Activated CD8-positive, alpha-beta T cell treated with anti-CD3 and anti-CD28 coated beads, Interleukin-2, amount 10 ng/mL, durations not matched to agents 7 days and 5 days (primary cell): ENCODE measurements at places on chromosomes 5 and 9.

DNA sequence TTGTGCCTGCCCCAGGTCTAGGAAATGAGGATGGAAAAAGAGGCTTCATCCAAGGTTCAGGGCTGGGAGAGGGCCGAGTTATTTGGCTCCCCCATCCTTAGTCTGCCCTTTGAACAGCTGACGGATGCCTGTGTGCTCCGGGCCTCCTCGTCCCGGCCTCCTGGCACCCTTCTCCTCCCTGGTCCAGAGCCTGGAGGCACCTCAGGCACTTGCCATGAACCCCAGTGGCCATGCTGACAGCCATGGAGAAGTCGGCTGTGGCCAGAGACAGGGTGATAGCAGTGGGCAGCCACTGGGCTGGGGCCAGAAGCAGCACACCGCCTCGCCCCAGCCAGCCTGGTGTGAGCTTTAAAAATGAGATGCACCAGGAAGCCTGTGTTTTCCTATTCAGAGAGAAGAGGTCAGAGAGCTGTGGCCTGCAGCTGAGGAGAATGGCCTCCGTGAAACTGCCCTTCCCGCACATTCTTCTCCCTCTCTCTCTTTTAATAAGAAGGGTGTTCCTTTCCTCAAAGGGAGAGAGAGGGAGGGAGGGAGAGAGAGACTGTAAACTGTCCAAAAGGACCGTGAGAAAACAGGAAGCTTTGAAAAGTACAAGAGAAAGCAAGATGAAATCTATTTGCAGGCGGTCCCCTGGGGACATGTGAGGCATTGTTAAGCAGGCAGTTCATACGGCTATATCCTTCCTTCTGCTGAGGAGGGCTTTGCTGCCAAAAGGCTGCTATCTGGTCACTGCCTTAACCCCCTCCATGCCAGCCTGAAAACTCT is 55.3 kb downstream of the ZNF366 start:
- no peak for DNase-seq

GRCh38 chr5:130333089-130333488 is 428.8 kb downstream of the CHSY3 start:
- no peak for DNase-seq

- DNase-seq = no peak
Observed at GRCh38 chr9:117407436-117408022, 7.3 kb downstream of the ASTN2 start.

- DNase-seq = no peak
Observed at GRCh38 chr5:96236051-96236450, 197.0 kb downstream of the PCSK1 start.

GRCh38 chr9:134355561-134356279 is 29.5 kb downstream of the RXRA start:
- DNase-seq = no peak

DNA sequence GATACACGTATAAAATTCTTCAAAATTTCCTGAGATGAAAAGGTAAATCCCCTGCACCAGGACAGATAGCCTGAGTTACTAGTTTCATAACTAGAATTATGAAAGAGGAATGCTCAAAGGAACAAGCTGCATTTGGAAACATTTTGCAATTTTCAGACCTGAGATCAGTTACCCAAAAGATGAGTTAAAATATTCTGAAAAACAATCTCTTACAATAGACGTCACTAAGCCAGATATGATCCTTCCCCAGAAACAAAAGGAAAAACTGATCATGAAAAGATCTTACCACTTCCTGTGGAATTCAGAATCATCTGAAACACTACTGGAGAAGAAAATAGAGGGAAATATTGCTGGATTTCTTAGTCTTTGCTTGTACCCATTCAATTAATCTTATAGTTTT is 204.7 kb downstream of the ARRDC3 start:
- no peak for DNase-seq

DNA sequence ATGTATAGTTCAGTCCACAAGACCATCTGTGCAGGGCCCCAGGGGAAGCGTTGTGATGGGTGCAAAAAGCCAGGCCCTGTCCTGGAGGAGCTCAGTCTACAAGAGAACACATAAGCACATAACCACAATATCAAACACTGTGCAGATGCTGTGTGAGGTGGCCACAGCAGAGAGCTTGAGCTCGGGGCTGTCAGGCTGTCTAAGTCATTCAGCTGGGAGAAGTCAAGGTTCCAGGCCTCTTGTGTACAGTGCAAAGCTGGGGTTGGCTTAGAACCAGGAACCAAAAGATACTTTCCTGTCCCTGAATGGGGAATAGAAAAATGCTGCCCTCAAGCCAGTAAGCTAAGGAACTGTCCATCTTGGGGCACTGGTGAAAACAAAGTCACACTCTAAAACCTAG is 75.0 kb downstream of the PRDM6 start:
- no peak for DNase-seq

DNA sequence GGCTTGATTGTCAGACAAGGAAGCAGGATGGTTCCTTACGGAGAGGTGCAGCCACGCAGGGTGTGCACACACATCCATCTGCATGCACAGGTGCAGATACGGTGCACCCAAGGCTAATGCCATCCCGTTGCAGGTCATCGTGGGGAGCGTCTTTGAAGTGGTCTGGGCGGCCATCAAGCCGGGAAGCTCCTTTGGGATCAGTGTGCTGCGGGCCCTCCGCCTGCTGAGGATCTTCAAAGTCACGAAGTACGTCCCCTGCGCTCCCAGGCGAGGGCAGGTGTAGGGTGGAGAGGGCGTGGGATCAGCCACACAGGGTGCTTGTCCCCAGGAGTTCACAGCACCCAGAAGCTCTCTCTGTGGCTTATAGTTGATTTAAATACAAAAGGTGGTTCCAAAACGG is 106.4 kb downstream of the CACNA1B start:
- no peak for DNase-seq

GRCh38 chr5:10319202-10319851 is 11.6 kb upstream of the CMBL start:
- no peak for DNase-seq

- DNase-seq = no peak
Observed at GRCh38 chr9:68562461-68562860, 21.8 kb upstream of the TMEM252 start.

DNA sequence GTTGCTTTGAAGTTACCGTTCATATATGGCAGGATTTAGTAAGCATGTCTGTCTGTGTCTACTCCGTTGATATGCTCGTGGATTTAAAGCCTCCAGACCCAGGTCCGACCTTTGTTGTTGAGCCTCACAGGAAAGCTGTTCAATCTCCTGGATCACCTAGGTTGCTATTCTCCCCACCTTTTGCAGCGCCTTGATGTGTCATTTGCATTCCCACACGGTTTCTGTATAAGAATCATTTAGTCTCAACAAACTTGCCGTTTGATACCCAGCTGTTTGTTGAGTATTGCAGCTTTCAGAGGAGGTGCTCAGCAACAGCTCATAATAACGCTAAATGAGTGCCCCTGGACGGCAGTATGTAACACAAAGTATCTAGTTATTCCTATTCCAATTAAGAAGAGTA is 1.2 kb upstream of the ADGRV1 start:
- DNase-seq = no peak

DNA sequence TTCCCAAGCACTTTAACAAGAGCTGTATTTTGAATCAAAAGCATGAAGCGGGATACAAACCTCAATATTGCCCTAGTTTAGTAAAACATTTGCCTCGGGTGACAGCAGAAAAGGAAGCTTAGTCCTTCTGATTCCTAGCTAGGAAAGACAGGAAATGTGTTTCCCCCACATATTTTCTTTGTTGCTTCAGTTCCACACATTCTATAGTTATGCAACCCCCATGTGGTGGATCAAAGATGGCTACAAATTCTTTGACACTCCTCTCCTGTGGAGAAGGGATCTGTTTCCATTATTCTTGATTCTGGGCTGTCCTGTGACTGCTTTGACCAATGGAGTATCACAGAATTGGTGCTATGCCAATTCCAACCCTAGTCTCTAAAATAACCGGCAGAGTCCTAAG is 89.1 kb upstream of the SLC30A5 start:
- DNase-seq = no peak

- DNase-seq = no peak
Observed at GRCh38 chr5:87266914-87267573, 639 bp upstream of the RASA1 start.

- DNase-seq = no peak
Observed at GRCh38 chr9:105308461-105309341, 64.2 kb downstream of the SLC44A1 start.

- no peak for DNase-seq
Observed at GRCh38 chr5:96432216-96433065, 607 bp downstream of the PCSK1 start.

DNA sequence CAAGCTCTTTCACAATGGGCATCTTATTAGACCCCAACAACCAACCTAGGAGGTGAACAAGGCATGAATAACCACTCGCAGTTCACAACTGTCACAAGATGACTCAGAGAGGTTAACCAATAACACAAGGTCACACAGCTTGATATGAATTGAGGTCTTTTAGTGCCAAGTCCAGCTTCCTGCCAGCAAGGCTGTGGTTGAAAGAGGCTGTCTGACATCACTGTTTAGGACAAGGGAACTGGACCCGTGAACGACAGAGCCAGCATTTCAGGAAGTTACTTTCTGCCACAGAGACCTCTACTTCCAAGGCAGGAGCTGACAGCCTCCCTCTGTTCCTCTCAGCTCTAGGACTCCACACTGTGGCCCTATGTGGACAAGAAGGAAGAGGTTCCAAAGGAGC is 53.4 kb upstream of the ALDH1B1 start:
- DNase-seq = no peak

GRCh38 chr5:109410389-109411148 is 795 bp upstream of the PJA2 start:
- peak; percentile 61 for DNase-seq

GRCh38 chr9:137772281-137772873 is 105.2 kb upstream of the CACNA1B start:
- no peak for DNase-seq

- DNase-seq = no peak
Observed at GRCh38 chr5:150393096-150393645, 19.5 kb downstream of the CD74 start.

GRCh38 chr5:16842896-16843295 is 93.2 kb downstream of the MYO10 start:
- no peak for DNase-seq

DNA sequence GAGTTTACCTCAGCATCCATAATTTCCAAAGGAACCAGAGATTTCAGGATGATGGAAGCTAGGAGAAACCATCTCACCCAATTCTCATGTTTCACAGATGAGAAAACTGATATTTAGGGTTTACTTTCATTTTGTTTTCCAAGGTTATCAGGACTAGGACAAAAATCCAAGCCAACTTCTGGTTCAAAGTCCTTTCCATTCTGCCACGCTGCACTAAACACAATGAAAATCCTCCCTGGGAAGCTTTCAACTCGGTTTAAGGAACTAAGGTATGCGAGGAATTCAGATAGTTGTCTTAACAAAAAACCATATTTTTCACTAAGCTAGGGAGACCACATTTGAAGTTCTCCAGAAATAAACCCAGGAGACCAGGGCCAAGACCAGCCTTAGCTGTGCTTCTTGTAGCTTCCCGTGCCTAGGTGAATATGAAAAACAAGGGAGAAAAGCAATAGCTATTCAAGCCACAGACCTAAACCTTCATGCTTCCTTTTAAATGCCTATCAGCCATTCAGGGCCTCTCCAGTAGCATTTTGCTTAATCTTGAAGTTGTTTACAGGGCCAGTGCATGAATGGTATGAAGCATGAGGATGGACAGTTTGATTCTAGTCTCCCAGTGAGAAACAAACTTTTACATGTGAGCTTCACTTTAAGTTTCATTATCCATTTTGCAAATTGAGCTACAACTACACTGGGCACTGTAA is 167.9 kb downstream of the DENND1A start:
- no peak for DNase-seq

DNA sequence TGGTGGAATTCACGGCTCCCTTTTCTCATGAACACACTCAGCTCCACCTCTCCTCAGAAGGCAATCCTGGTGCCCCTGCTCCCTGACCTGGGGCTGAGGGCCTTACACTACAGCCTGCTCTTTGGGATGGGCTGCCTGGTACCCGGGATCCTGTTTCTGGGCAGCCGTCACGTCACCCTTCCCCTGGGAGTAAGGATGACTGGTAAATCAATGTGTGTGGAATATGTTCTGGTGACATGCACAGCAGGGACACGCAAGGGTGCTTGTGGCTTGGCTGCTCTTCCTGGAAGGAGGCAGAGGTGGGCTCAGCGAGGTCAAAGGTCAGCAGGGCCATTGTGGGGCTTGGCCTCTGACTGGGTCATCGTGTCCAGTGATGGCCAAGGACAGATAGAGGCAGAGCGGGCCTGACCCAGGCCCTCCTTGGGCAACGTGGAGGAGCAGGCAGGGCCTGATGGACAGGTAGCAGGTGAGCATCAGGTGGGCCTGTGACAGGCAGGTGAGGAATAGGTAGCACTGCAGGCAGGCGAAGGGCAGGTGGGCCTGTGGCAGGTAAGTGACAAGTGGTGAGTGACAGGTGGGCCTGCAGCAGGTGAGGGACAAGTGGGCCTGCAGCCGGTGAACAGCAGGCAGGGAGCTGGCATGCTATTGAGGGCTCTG is 399.4 kb upstream of the IRX4 start:
- DNase-seq = no peak

GRCh38 chr9:135471791-135472640 is 7.6 kb upstream of the PPP1R26 start:
- DNase-seq = no peak

- DNase-seq = no peak
Observed at GRCh38 chr5:97495301-97495700, 312.3 kb upstream of the RIOK2 start.

DNA sequence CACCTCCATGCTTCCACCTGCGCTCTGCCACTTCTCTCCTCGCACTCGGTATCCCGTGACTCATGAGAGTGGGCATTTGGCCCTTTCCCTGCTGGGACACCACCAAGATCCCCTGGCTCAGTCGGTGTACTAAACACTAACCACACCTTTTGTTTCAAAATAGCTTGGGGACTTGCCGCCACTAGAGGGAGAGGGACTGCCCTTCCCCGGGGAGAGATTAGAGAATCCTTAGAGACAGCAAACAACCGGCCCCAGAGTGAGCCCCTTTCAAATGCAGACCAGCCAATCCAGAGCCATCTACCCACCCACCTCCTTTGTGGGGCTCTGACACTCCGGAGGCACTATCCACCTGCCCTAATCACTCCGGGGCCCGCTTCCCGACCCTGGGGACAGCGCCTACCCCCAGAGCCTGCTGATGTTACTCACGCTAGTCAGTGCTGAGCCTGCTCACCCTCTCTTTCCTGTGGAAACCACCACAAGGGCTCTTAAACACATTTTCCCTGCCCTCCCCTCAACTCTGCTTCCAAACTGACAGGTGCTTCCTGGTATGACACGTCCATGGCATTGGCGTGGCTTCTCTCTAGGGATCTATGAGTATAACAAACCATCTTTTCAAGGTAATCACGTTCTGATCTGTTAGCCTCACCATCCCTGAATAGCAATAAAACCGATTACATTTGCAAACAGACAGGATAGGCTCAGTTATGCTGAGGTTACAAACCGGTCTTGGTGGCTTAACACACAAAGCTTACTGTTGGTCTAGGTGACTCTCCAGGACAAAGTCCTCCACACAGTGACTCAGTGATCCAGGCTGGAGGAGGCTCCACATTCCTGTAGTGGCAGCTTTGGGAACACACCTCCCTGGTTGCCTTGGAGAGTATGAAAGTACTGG is 180.1 kb upstream of the MVB12B start:
- DNase-seq = peak; percentile 44

DNA sequence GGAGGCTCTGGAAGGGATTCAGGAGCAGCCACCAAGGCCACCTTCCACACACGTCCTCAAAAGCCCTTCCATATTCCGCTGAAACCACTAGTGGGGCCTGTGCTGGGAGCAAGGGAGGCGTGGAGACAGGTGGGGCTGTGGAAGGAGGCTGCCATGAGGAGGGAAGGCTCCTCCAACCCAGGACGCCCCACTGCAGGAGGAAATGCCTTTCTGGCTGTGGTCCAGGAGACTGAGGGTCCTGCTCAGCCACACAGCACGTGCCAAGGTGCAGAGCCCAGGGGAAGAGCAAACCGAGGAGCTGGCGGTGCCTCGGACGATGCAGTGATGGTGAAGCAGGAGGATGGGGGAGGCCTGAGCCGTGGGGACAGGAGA is 49.5 kb downstream of the ADAMTS2 start:
- no peak for DNase-seq
